ENCODE measurements at places on chromosomes 7 and 10. TPM values are rescaled to one million over a fixed set of nuclear protein-coding genes. Genes with fewer than 3 reads are reported as not detected.

The SDK1 gene
- 0.37 TPM for total RNA-seq

The BZW2 gene
- 103 TPM for total RNA-seq

The GRM3 gene
- not detected for total RNA-seq

The DEPP1 gene
- 0.81 TPM for total RNA-seq

The TMEM140 gene
- 1.1 TPM for total RNA-seq

The SPDYE5 gene
- total RNA-seq: not detected

The NRG3 gene
- total RNA-seq: not detected

The ACSM6 gene
- not detected for total RNA-seq

The TUBAL3 gene
- 0.48 TPM for total RNA-seq

The UCN3 gene
- total RNA-seq: not detected

The BICC1 gene
- 23.6 TPM for total RNA-seq

The C10orf105 gene
- not detected for total RNA-seq

The ACTR3C gene
- not detected for total RNA-seq

The RFC2 gene
- total RNA-seq: 56.7 TPM

The SHTN1 gene
- total RNA-seq: 26.1 TPM

The TMEM196 gene
- total RNA-seq: not detected

The DYDC2 gene
- total RNA-seq: 0.16 TPM

The GIMAP5 gene
- not detected for total RNA-seq

The EVX1 gene
- not detected for total RNA-seq

The CUBN gene
- 0.02 TPM for total RNA-seq

The THSD7A gene
- total RNA-seq: 1.3 TPM

The DHTKD1 gene
- total RNA-seq: 5.5 TPM

The RELN gene
- total RNA-seq: not detected

The DAGLB gene
- total RNA-seq: 25.2 TPM

The TSPAN15 gene
- 112 TPM for total RNA-seq

The SLC25A13 gene
- 36.6 TPM for total RNA-seq

The XRCC2 gene
- total RNA-seq: 5.7 TPM

The MSMB gene
- not detected for total RNA-seq

The ADCY1 gene
- total RNA-seq: 1.3 TPM

The SLC26A5 gene
- total RNA-seq: not detected

The OR2A42 gene
- not detected for total RNA-seq

The TACC2 gene
- 92.5 TPM for total RNA-seq

The WEE2 gene
- not detected for total RNA-seq

The CALML3 gene
- not detected for total RNA-seq

The NPFFR1 gene
- not detected for total RNA-seq

The NSUN5 gene
- total RNA-seq: 54.6 TPM

The LIPM gene
- not detected for total RNA-seq

The DENND2A gene
- total RNA-seq: 0.25 TPM

The CPED1 gene
- not detected for total RNA-seq

The CYP2C19 gene
- not detected for total RNA-seq

The POLD2 gene
- total RNA-seq: 131 TPM

The SYT15B gene
- 3.6 TPM for total RNA-seq

All from A549 treated with RU486 at 1 μM for 4 hours (cell line).